ENCODE measurements at places on chromosomes 4 and X.

- no peak for DNase-seq
These were observed 67.4 kb upstream of the INPP4B start for GRCh38 chr4:142913461-142914030.

DNA sequence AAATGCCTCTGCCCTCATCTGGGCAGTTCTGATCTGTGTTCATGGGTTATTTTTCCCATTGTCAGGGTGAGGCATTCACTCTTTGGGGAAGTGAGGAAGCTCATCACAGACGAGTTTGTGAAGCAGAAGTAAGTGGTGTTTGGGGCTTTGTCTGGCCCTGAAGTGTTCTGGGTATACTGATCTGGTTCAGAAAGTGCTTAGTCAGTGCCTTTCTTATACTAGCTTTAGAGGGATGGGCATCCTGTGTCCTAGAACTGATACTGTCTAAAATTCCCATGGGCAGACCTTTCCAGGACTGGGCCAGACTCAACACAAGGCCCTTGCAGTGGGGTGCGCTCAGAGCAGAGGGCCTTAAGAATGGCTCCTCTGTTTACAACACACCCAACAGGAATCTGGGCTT is 6.4 kb downstream of the TRO start:
- DNase-seq, result no peak

GRCh38 chr4:112511093-112511802 is 4.7 kb downstream of the NEUROG2 start:
- no peak for DNase-seq

GRCh38 chr4:155629956-155630355 is 36.7 kb upstream of the GUCY1A1 start:
- DNase-seq, result no peak
